NCI-H1694 treated with DMSO at 0.1 percent for 48 hours (cell line): ENCODE measurements at places on chromosomes 16 and 17.

GRCh38 chr16:53605356-53605755 is 98.3 kb downstream of the RPGRIP1L start:
- no peak for DNase-seq

DNA sequence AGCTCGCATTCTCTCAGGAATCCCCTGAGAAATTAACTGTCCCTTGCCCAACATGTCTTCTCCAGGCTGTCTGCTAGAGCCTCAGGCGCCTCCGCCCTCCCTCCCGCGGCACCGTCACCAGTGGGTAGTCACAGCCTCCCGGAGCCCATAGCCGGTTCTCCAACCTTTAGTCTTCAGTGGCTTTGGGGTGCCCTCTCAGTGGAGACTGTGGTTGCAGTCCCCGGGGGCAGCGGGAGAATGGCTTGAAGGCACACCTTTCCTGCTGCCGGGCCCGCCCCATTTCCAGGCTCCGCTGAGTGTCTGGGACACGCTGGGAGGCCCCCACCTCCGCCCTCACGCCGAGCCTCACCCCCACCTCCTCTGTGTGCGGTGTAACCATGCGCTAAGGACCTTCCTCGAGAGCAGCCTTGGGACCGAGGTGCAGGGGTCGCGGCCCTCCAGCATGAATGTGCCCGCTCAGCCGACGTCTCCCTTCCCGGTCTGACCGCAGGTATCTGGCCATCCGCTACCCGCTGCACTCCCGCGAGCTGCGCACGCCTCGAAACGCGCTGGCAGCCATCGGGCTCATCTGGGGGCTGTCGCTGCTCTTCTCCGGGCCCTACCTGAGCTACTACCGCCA is 1.7 kb downstream of the GALR2 start:
- no peak for DNase-seq

DNA sequence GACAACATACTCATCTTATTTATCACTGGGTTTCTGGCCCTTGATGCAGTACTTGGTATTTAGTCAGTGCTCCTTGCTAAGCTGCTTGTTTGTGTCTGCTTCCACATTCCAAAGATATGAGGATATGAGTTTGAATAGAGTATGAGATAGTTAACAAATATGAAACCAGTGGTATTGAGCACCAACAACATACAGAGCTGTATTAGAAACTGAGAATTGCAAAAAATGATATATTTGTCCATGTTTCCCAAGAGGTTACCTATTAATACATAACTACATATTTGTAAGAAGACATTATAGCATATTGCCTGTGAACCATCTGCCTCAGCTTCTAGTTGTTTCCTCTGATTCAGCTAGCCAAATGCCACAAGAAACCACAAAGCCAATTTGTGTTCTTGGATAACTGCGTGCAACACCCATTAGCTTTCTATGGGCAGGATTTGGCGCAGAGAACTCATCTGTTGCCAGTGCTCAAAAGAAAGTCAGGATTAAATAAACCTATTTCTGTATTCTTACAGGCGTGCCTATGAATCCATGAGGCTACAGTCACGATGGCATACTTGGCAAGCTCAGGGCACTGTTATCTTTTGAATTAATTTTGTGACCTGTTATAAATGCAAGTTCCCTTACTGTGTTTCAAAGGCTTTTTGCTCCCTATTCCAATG is 194.4 kb downstream of the MAP2K6 start:
- DNase-seq, result no peak

DNA sequence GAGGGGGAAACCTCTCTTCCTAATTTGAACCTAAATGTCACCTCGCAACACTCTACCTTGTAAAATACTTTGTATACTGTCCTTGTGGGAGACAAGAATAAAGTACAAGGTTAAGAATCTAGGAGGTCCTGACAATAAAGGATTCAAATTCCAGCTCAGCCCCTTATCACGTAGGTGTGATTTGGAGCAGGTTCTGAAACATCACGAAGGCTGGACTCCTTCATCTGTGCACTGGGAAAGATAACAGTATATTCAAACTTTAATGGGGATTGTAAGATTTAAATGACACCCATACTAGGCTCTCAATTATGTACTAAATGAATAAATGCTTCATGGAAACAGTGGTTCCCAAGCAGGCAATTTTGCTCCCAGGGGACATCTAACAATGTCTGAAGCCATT is 2.1 kb downstream of the TXNDC11 start:
- no peak for DNase-seq

DNA sequence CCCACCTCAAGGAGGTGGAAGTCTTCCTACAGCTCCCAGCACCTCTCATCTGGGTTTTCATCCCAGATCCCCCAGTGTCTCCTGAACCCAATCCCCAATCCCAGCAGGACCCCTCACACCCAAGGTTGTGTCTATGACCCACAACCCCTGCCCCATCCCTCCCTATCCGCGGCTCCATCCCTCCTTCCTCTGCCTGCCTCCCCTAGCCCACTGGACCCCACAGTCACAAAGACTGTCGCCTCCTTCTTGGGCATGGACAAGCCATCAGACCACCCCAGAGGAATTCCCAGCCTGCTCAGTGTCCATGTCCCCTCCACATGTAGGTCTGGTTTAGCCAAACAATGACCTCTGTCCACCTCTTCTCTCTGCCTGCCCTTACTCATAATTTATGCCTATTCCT is 12.3 kb downstream of the CES1 start:
- no peak for DNase-seq

- no peak for DNase-seq
Observed at GRCh38 chr16:89582614-89583196, 7.1 kb downstream of the CPNE7 start.

GRCh38 chr16:55534756-55535155 is 25.9 kb downstream of the LPCAT2 start:
- DNase-seq, result no peak

DNA sequence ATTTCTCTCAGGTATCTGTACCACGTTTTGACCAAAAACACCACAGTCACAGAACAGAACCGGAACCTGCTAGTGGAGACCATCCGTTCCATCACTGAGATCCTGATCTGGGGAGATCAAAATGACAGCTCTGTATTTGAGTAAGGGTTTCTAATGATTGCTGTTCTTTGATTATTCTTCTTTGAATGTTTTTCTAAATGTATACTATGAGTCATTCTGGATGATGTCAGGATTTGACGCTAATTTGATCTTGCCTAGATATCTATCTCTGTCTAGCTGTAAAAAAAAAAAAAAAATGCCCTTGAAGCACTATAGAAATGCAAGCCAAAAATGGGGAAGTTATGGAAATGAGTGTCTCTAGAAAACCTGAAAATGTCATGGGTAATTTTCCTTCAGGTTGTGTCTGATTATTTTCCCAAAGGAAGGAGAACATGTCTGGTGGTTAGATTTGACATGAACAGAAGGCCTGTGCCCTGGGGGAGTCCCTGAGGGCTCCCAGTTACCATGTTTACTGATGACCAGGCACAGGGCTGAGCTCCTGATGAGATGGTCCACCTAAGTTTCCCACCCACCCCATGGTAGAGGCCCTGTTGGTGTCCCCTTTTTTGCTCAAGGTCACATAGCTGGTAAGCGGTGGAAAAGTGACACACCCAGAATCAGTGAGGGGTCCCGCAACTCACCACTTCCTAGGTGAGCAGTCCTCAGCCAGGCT is 13.6 kb downstream of the CLEC16A start:
- DNase-seq, result no peak

DNA sequence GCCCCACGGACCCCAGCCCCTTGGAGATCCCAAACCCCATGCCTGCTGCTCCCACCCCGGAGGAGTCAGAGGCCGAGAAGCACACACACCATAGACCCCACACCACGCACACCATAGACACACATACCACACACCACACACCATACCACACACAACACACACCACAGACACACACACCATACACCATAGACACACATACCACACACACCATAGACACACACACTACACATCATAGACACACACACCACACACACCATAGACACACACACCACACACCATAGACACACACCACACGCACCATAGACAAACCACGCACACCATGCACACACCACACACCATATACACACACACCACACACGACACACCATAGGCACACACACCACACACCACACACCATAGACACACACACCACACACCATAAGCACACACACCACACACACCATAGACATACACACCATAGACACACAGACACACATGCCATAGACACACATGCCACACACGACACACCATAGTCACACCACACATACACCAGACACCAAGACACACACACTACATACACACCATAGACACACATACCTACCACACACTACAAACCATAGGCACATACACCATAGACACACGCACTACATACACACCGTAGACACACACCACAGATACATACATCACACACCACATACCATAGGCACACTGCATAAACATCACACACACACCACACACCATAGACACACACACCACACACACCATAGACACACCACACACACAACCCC is 11.3 kb downstream of the TBC1D16 start:
- peak; percentile 16 for DNase-seq

GRCh38 chr17:42623732-42624596 is 14.5 kb downstream of the TUBG1 start:
- DNase-seq, result no peak

GRCh38 chr17:76153640-76154039 is 12.6 kb upstream of the FOXJ1 start:
- no peak for DNase-seq

GRCh38 chr17:73068322-73069153 is 23.9 kb downstream of the SLC39A11 start:
- no peak for DNase-seq

DNA sequence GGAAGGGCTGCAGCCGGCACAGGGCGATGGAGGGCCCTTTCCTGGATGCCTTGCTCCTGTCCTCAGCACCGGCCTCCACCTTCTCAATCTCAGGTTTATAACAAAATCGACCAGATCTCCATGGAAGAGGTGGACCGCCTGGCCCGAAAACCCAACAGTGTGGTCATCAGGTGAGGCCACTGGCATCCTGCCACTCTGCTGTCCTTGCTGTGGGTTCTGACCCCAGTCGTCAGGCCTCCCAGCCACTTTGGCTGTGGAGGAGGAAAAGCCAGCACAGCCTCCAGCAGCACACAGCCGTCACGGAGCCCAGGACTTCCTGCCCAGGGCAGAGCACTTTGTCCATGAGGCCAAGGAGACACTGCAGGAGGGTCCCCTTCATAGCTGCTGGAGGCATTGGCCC is 6.7 kb upstream of the MYO15A start:
- DNase-seq, result no peak

DNA sequence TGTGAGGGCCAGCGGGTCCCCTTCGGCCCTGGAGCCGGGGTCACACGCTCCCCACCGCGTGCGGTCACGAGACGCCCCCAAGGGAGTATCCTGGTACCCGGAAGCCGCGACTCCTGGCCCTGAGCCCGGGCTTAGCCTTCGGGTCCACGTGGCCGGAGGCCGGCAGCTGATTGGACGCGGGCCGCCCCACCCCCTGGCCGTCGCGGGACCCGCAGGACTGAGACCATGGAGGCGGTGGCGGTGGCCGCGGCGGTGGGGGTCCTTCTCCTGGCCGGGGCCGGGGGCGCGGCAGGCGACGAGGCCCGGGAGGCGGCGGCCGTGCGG is at the start of gene NAGLU:
Gene NAGLU (plus strand): TSS at position 194 of the 324 bp plus-strand sequence. CDS start 32 bp downstream, at position 226.
- DNase-seq, result peak; percentile 81

- DNase-seq, result no peak
Observed at GRCh38 chr16:57893559-57894389, 77.2 kb downstream of the CNGB1 start.

DNA sequence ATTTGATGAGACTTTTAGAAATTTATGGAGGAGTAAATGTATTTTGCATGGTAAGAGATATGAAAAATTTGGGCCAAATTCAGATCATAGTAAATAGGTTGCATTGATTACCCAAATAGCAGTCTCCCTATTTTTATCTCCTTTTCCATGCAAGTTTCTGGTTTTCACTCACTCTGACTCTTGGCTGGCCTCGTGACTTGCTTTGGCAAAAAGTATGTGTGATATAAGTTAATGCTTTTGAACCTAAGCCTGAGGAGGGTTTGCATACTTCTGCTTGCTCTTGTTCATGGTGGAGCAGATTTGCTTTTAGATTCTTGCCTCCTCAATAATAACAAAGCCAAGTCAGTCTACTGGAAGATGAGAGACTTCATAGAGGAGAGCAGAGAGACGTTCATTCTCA is 1045.9 kb upstream of the CDH8 start:
- no peak for DNase-seq

- no peak for DNase-seq
Observed at GRCh38 chr17:35548208-35548810, 10.8 kb upstream of the SLFN12L start.

GRCh38 chr17:66614469-66614868 is 220.4 kb upstream of the CACNG5 start:
- no peak for DNase-seq
